Hippocampal formation (tissue), 2 donors: ENCODE measurements at places on chromosomes 5 and 9.

DNA sequence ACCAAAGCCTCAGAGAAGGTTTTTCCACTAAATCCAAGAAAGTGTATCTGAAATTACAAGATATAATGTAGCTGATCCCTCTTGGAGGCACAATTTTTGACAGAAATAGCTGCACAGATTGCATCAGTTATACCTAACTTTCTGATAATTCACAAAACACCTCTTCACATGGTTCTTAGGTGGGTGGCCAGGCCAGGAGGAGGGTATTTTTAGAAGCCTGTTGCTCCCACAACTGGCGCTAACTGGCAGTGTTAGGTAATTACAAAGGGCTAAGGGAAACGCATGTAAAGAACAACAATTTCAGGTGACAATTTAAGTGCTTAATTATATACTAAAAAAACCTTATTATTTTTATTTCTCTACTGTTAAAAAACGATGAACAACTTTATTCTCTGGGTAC is 247.9 kb downstream of the BNC2 start:
- DNase-seq = no peak

GRCh38 chr9:135805422-135806022 is 101.8 kb downstream of the CAMSAP1 start:
- no peak for DNase-seq

- no peak for DNase-seq
Observed at GRCh38 chr5:126464959-126465358, 41.8 kb downstream of the GRAMD2B start.

- DNase-seq = no peak
Observed at GRCh38 chr9:124302921-124303320, 45.2 kb downstream of the NEK6 start.

DNA sequence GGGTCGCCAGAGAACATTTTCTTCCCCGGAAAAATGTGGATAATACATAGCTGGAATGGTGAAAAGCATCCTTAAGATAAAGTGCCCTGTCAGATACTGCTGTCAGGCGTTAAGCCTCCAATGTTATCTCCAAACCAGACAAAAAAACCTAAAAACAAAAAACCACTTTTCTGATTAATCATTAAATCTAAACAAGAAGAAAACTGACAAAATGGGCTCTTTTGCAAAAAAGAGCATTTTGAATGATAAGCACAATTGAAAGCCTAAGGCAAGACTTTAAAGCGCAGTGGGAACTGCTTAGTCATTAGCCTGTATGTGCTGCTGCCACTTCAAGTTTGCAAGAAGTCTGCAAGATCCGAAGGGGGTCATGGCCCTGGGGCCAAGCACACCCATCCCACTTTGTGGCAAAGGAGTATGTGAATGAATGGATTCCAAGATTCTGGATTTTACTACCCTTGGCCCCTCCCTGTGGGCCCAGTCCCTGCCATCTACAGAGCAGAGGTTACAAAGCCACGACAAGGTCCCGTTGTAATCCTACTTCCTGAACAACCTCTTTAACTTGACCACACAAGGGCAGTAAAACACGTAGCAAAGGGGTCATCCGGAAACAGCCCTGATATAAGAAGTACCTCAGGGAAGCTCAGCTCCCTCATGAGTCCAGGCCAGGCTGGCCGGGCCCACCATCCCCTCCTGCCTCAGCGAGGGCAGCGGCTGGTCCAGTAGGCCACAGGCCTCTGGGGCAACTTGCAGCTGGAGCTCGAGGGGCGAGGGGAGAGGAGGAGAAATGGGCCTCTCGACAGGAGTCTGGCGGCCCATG is 29.7 kb downstream of the SHB start:
- no peak for DNase-seq

DNA sequence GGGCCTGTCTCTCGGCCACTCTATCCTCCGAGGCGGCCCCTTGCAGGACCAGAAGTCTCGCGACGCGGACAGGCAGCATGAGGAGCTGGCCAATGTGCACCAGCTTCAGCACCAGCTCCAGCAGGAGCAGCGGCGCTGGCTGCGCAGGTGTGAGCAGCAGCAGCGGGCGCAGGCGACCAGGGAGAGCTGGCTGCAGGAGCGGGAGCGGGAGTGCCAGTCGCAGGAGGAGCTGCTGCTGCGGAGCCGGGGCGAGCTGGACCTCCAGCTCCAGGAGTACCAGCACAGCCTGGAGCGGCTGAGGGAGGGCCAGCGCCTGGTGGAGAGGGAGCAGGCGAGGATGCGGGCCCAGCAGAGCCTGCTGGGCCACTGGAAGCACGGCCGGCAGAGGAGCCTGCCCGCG is 283.5 kb downstream of the ARHGEF28 start:
- no peak for DNase-seq

GRCh38 chr5:59893429-59894227 is at the start of gene PDE4D:
TSS of gene PDE4D (minus strand) at chr5:59893726.
- no peak for DNase-seq

DNA sequence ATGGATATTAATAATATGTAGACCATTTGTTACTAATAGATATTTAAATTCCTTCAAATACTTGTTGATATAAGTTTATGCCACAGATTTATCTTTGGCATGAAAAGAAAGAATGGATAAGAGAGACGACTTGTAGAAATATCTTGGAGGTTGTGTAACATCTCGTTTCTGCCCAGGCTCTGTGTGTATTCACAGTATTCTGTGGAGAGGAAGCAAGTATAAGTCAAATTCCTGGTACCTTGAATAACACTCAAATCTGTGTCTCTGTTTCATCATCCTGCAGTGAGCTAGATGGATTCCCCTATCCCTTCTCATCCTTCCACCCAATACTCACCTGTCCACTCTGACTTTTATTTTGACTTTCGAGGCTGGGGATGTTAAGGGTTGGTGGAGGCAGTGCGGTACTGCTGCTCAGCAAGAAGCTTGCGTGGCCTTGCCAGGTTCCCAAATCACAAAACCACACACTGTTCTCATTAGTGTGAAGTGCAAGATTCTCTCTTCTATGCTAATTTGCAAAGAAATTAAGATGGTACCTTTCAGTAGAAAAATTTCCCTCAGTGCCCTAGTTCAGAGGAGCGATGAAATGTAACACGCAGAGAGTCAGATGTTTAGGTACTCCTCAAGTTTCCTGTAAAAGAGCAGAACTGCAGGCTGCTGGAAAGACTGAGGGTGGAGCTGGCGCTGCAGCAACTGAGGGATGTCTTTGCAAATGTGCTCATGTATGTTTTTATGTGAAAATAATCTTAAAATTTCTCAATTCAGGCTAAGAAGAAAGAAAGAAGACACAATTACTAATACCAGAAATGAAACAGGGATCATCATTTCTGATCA is 42.6 kb upstream of the ANKRD18A start:
- DNase-seq = peak; percentile 43

GRCh38 chr9:111050819-111051218 is 12.5 kb upstream of the LPAR1 start:
- DNase-seq = no peak

- DNase-seq = peak; percentile 21
Observed at GRCh38 chr5:169647566-169647965, 10.5 kb downstream of the DOCK2 start.

DNA sequence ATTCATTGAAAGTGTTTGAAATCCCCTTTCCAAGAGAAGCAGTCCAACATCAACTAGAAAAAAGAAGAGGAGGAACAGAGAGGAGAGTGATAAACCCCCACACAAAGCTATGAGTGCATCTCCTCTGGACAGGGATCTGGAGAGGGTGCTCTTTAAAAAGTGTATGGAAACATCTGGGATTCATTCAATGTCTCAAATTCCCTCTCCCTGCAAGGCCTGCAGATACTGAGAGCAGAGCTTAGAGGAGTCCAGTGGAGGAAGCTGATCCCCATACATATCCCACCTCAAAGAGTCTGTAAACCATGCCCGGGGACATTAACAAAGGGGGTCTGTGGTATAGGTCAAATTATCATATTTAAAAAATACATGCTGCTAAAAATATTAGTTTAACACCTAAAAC is 2.2 kb downstream of the SPOCK1 start:
- DNase-seq = no peak

- no peak for DNase-seq
Observed at GRCh38 chr5:142069606-142070399, 38.8 kb upstream of the NDFIP1 start.

DNA sequence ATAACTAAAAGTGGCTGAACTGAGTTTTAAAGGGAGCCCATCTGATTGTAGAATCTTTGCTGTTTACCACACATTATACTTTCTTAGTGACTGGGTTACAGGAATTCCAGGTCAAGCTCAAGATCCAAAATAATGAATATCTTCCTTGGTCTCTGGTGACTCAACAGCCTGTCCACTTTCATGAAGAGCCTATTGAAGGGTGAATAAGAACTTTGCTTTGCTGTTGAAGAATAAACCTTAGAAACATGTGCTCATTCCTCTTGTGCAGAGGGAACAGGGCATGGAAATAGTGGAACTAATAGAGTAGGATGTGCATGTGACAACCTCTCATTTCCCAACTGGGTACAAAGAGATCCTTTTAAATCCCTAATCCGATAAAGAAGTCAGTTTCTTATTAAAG is 21.4 kb downstream of the ALDH1A1 start:
- DNase-seq = no peak

- DNase-seq = no peak
Observed at GRCh38 chr9:101689039-101689438, 49.4 kb downstream of the GRIN3A start.

DNA sequence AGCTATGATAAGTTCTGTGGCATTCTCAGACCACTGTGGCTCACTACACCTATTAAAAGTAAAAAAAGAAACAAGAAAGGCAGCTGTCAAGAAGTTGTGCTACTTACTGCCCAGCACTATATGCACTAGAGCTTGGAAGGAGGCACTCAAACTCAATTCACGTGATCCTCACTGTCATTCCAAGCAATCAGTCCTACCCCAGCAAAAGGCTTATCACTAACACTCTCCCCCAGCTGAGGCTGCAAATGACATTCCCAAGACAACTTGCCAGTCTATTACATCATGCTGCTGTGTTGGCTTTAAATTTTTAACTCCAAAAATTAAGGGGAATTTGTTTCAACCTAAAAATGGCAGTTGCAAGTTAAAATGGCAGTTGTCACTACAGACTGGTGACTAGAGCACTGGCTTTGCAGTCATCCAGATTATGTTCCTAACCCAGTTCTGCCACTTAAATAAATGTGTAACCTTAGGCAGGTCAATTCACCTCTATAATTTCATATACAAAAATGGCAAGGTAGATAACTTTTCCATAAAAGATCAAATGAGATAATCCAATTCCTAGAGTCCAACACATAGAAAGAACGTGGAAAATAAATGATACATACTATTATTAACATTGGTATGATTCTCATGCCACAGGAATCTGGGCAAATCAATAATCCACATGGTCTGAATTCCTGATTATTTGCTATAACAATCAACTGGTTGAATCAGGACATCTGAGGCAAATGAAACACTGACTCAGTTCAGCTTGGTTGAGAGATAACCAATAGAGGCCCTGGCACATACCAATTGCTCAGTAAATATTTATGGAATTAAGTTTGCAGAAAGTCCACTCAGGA is 52.4 kb downstream of the FBXW11 start:
- DNase-seq = no peak

DNA sequence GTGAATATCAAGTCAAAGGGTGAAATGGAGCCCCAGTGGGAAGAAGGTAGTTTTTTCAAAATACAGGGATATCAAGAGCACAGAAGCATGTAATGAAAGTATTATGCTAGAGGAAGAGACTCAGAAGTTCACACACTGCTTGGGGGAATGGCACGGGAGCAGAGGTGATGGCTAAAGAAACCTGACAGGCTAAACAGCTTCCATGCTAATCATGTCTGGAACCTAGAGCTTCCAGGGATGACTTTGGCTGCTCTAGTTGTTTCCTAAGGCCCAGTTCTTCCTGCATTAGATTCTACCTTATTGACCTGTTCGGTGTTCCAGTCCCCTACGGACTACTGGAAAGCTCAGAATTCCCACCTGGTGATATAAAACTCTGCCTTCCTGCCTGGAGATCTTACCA is 34.3 kb downstream of the TRIM32 start:
- no peak for DNase-seq
